ENCODE measurements at places on chromosomes 7 and 10.

DNA sequence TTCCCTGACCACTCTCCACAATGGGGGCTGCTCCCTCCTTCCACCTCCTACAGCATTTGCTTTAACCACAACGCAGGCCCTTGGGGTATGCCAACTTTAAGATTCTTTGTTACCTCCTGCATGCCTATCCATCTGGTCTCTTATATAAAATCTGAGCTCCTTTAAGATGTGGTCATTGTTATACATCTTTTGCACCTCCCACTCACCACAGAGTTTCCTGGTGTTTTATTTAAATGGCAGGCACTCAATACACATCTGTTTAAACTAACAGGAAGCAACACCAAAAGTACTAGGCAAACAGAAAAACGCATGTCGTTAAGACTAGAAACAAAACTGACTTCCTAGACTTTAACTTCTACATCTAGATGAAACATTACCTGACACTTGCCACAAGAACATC lies 36.3 kb downstream of the SLC25A13 start:
- DNase-seq, result no peak

DNA sequence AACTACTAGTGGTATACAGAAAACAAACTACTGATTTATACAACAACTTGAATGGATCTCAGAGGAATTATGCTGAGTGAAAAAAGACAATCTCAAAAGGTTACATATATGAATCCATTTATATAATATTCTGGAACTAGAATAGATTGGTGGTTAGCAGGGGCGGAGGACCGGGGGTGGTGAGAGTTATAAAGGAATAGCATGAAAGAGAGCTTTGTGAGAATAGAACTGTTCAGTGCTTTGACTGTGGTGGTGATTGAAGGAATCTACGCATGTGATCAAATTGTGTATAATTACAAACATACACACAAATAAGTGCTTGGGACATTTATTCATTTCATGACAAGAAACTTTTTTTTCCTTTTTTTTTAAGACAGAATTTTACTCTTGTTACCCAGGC lies 19.6 kb downstream of the RAB19 start:
- DNase-seq, result no peak

- no peak for DNase-seq
These were observed 22.8 kb upstream of the TTYH3 start for GRCh38 chr7:2608921-2609411.

DNA sequence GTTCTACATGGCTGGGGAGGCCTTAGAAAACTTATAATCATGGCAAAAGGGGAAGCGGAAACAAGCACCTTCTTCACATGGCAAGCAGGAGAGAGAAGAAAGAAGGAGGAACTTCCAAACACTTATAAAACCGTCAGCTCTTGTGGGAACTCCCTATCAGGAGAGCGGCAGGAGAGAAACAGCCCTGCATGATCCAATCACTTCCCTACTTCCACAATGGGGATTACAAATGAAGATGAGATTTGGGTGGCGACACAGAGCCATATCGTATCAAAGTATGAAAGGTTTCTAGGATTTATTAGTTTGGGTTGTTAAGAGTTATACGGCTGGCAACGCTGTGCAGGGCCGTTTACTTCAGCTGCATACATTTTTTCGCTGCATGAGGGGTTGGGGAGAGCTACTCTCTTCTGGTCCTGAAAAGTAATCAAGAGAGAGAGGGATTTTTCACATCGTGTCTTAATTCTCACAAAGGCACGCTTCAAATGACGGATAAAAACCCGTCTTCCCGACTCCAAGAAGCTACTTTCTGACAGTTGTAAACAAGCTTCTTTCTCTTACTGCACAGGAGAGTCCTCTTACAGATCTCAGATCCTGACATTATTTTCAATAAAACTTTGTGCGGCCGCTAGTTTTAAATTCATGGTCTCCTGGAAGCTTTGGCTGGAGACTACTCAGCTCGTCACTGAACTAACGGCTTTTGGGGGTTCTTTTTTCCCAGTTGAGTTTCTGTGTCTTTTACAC lies 751 bp upstream of the GTPBP10 start:
- DNase-seq, result no peak

- no peak for DNase-seq
These were observed 2.8 kb downstream of the JAKMIP3 start for GRCh38 chr10:132068431-132069121.

- no peak for DNase-seq
These were observed 204.3 kb downstream of the ARHGAP12 start for GRCh38 chr10:31724296-31724695.

DNA sequence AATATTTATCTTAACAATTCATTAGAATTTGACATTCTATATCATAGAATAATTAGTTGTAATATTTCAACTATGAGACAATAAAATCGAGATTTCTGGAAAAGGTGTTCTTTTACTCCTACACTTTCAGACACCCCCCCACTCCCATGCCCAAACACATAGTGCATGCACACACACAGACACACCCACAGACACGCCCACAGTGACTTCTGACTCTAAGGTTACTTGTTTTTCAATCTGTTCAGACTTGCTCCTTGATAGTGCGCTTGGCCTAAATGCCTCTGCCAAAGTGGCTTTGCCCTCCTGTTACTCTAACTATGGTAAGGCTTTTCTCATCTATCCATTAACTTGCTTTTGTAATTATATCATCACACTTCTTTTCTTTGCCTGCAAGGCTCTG lies 144.0 kb upstream of the PPP1R3A start:
- no peak for DNase-seq

DNA sequence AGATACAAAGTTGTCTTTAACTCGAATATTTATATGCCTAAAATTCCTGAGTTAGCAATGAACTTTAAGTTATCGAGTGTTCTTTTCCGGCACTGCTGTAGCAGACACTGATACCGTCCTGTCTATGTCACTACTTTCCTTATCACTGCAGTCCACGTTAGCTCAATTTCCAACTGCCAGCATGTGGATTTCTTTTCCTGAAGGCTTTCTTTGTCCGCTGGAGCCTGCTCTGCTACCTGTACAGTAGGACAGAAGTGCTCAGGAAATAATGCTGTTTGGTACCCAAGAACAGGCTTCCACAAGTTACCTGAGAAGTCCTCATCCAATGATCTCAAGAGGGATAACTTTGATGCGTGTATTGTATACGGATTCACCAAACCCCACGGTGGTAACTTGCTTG lies 329.4 kb downstream of the NXPH1 start:
- no peak for DNase-seq

- DNase-seq, result no peak
These were observed 643.4 kb downstream of the AUTS2 start for GRCh38 chr7:70241536-70242175.

DNA sequence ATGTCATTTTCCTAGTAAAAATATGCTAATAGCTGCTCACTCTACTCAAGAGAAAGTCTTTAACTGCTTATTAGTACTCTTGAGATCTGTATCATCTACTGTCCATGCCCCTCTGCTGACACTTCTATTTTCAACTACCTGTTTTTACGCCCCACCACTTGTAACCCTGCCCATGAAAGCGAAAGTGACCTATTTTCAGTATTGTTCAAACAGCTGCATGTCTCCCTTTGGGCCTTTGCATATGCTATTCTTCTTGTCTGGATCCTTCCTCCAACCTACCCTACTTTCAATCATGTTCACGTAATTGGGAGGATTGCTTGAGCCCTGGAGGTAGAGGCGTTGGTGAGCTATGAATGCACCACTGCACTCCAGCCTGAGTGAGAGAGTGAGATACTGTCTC lies 1481.3 kb downstream of the GATA3 start:
- no peak for DNase-seq

DNA sequence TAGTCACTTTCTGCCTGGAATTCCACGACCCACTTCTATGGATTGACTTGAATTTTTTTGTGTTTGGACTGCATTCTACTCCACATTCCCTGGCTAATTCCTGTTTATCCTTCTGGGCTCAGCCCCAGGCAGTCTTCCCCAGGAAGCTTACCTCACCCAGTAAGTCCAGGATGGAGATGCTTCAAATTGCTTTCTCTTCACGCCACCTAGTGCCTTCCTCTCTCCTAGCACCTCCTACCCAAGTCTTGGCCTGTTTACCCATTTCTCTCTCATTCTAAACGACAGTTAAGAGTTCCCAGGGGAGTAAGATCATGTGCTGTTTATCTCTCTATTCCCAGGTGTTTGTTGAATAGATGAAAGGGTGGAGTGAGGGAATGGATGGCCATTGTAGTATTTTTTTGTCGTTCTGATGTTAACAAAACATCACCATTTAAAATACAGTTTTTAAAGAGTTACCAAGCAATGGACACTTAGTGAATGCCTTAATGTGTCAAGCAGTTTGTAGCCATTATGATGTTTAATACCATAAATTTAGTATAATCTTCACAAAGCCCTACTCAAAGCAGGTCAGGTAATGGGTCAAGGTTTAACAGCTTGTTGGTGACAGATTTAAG lies 45.5 kb upstream of the TARP start:
- DNase-seq, result no peak

DNA sequence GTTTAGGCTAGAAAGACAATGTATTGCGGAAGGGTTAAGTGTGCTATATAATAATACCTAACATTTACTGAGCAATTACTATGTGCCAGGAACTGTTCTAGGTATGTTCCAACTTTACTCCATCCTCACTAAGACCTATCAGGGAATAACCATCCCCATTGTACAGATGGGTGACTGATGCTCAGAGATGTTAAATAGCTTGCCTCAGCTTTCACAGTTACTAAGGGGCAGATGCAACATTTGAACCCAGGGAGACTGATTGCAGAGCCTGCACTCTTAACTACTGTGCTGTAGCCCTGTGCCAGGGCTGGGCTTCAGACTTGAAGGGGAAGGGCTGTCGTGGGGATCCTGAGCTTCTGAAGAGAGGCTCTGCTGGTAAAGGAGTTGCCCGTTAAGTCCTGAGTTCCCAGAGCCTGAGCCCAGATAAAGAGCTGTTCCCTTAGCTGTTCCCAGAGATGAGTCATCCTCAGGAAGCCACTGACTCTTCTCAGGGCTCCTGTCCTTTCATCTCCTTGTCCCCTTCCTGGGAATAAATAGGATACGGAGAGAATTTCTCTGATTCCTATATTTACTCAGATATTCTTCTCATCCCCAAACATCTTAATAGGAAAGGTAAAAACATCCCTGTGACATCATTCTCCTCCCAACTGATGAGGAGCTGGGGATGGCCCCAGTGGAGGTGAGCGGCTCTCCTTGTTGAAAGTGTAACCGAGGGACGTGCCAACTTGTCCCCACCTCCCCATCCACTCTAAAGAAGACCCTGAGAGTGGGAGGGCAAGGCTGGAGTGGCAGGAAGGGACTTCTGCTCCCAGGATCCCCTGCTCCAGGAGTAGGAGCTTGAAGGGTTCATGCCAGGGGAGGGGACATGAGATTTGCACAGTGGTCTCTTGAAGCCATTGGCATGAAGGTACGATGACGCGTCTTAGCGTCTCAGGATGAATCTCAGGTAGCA lies 28.0 kb upstream of the HABP2 start:
- DNase-seq, result no peak

DNA sequence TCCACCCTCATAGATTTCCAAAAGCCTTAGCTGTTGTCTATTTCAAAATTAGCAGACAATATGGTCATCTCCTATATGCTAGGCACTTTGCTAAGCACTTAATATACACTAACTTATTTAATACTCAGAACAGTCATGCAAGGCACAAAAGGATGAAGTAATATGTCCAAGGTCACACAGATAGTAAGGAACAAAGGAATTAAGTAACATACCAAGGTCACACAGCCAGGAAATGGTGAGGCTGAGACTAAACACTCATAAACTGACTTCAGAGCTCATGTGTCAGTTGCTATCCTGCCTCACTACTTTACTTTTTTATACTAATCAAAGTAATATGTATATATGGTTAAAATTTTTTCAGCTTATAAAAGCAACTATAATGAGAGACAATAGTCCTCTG lies 23.6 kb upstream of the HIBADH start:
- DNase-seq, result no peak

DNA sequence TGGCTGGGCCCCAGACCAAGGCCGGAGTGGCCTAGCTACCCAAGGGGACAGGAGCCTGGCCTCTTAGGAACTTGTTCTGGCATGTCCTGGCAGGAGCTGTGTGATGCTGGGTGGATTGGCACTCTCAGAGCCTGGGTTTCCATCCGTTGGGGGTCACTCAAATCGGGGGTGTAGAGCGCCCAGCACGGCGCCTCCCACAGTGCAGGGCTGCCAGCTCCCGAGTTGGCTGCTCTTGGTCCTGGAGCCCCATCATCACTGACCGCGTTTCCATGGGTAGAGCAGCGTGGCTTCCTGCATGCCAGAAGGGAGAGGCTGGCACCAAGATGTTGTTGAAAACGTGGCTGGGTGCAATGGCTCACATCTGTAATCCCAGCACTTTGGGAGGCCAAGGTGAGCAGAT lies 70.3 kb downstream of the UNCX start:
- DNase-seq, result no peak

DNA sequence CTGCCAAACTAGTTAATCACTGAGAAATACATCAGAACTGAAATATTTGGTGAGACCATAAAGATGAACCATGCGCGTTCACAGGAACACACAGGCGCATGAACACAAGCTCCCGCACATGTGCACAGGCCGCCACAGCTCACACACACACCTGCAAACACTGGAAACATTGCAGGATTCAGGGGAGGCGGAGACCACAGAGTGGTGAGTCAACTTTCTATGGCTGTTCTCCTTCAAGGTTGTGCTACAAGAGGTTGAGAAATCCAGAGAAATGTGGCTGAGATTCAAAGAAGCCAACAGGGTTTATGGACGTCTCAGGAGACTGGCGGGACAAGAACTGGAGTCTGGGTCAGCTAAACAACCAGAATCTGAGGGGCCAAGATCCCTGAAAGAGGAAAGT lies 17.8 kb downstream of the ESYT2 start:
- DNase-seq, result no peak

DNA sequence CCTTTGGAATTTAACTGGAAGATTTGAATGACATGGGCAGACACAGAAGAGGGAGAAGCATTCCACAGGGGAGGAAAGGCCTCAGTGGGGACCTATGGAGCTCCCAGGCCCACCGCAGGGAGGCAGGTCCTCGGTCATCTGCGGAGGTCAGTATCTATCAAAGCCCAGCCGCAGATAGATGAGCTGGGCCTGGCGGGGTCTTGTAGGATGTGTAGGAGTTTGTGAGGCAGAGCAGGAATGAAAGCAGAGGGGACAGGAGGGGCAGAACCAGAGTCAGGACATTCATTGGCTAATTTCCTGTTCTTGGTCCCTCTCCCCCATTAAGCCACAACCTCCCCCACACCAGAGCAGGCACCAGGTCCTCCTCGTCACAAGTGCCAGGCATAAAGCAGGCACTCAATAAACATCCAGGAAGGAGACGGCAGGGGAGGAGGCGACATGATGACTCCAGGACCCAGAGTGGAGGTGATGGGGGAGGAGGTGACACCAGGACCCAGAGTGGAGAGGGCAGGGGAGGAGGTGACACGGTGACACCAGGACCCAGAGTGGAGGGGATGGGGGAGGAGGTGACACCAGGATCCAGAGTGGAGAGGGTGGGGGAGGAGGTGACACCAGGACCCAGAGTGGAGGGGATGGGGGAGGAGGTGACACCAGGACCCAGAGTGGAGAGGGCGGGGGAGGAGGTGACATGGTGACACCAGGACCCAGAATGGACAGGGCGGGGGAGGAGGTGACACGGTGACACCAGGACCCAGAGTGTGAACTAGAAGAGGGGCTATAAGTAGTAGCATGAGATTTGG lies 83.7 kb upstream of the PDGFA start:
- DNase-seq, result no peak
